Activated CD8-positive, alpha-beta memory T cell treated with anti-CD3 and anti-CD28 coated beads for 36 hours (primary cell): ENCODE measurements at places on chromosomes 7 and 10. TPM values are rescaled to one million over a fixed set of nuclear protein-coding genes. Genes with fewer than 3 reads are reported as not detected.

Gene CCDC136
- total RNA-seq, result 10.0 TPM

Gene GTF2IRD1
- total RNA-seq, result 0.67 TPM

Gene SKIDA1
- 0.08 TPM for total RNA-seq

Gene BMPER
- not detected for total RNA-seq

Gene CDK14
- total RNA-seq, result 0.31 TPM

Gene RGR
- not detected for total RNA-seq

Gene OR6B1
- not detected for total RNA-seq

Gene TDRD1
- 0.25 TPM for total RNA-seq

Gene ACSM6
- not detected for total RNA-seq

Gene CISD1
- 63.0 TPM for total RNA-seq

Gene HOXA3
- not detected for total RNA-seq

Gene PON1
- not detected for total RNA-seq

Gene SORCS3
- total RNA-seq, result not detected

Gene HOXA6
- total RNA-seq, result not detected

Gene ZNF789
- total RNA-seq, result 13.1 TPM

Gene NYAP1
- 0.15 TPM for total RNA-seq

Gene NPY4R
- total RNA-seq, result not detected

Gene ZKSCAN5
- 8.6 TPM for total RNA-seq

Gene DENND10
- total RNA-seq, result 19.9 TPM

Gene MMP21
- not detected for total RNA-seq

Gene OPN1SW
- not detected for total RNA-seq

Gene LRRTM3
- total RNA-seq, result not detected

Gene MOGAT3
- not detected for total RNA-seq

Gene LRIT1
- total RNA-seq, result not detected

Gene TCF7L2
- total RNA-seq, result 0.65 TPM

Gene CACUL1
- 29.8 TPM for total RNA-seq

Gene CNTNAP2
- not detected for total RNA-seq

Gene STEAP2
- total RNA-seq, result not detected
